ENCODE measurements at places on chromosomes 1 and 21. TPM values are rescaled to one million over a fixed set of nuclear protein-coding genes. Genes with fewer than 3 reads are reported as not detected.

The TENT5C gene
- 40.7 TPM for total RNA-seq

The FMO5 gene
- total RNA-seq = 65.6 TPM

- peak; percentile 40 for DNase-seq
These were observed 50.4 kb upstream of the IFFO2 start for GRCh38 chr1:19006837-19007271.

DNA sequence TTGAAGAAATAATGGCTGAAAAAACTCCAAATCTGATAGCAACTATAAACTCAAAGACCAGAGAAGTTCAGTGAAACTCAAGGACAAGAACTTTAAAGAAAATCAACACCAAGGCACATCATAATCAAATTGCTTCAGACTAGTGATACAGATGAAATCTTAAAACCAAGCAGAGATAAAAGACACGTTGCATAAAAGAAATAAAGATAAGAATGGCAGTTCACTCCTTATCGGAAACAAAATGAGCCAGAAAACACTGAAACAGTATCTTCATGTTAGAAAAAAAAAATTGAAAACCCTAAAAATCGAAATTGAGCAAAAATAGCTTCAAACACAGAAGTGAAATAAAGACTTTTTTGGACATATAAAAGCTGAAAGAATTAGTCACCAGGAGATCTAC lies 4.6 kb upstream of the RAB4A start:
- DNase-seq = no peak

- no peak for DNase-seq
These were observed 307.2 kb upstream of the LYPLAL1 start for GRCh38 chr1:218866507-218866906.

DNA sequence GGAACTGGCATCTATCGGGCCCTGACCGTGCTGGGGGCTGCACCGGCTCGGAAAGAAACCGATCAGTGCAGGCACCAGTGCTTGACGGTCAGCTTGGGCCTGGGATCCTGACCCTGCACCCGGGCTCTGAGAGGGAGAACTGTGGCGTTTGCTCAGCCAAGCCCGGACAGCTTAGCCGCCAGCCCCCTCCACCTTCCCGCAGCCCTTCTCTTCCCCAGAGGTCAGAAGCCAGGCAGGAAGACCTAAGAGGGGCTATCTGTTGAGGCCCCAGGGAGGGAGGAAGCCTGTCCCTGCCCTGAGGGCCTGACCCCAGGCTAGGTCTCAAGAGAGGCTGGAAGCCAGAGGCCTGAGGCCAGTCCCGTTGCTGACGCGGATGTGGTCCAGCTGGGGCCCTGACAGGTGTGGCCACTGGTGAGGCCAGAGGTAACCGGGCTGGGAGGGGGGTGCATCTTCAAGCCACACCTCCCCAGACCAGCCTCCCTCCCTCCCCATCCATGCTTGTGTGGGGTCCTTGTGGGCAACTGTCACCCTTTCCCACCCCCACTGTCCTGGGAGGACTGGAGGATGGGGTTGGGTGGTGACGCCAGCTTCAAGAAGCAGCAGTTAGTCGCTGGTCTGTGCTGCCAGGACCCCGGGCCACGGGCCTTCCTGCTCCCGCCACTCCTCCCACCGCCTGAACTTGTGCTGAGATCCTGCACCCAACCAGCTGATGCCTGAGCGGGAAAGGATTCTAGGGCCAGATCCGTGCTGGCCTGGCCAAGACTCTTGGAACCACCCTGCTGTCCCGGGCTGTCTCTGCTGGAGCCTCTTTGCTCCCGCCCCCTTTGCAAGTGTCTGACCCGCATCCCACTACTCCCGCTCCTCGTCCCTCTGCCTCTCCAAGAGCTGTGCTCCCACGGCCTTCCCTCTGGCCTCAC lies 2.6 kb upstream of the DVL1 start:
- no peak for DNase-seq

GRCh38 chr1:116988248-116988647 lies 13.3 kb upstream of the CD101 start:
- no peak for DNase-seq

Measured in colonic mucosa (tissue), 4 donors.